IPS DF 19.7 (cell line): ENCODE measurements at places on chromosomes 3 and 15.

DNA sequence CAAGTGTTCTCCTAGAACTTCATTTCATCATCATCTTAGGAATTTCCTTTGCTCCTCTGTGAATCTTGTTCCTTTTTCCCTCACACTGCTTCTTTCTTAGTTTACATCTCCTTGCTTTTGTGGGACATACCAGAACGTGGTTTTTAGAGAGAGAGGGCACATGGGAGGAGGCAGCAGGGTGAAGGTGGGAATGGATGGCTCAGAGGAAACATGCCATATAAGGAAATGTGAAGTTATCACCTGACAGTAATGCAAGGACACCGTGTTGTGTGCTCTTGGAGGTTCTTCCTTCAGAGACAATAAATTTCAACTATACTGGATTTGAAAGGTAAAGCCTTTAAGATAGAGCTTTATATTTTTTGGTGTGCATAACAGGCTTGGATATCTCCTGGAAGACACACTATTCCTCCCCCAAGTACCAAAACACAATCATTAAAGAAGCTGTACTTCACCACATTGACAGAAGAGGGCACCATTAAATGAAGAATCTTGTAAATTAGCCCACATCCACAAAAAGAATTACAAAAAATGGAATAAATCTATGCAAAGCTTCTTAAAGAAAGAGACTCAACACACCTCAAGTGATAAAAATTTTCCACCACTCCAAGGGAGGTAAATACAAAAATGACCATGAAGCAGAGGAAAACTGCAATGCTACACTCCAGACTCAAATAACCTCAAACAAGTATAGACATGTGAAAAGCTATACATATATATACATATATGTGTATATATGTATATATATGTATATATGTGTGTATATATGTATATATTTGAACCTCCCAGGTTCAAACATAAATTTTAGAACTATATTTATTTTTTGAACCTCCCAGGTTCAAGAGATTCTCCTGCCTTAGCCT is 26.1 kb downstream of the RPL39L start:
- no peak for DNase-seq

- DNase-seq = no peak
These were observed 115.3 kb downstream of the XXYLT1 start for GRCh38 chr3:195155570-195156241.

DNA sequence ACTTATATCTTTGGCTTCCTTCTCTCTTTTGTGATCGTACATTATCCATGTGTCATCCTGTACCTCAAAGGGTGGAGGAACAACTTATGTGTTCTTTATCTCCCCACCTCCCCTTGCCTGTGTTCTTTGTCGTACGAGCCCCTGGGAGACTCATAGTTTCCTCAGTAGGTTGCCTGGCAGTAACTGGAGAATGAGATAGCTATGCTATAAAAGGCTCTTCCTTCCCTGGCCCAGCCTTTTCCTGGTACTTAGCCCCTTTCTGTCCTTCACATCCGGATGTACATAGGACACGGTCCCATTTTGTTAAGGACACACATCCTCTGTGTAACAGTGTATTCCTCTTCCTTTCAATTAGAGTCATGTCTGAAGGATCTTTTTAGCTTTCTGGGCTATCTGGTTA is 32.1 kb downstream of the PLCL2 start:
- no peak for DNase-seq

- DNase-seq = no peak
These were observed 90.7 kb downstream of the ATP8B4 start for GRCh38 chr15:50028326-50028725.

DNA sequence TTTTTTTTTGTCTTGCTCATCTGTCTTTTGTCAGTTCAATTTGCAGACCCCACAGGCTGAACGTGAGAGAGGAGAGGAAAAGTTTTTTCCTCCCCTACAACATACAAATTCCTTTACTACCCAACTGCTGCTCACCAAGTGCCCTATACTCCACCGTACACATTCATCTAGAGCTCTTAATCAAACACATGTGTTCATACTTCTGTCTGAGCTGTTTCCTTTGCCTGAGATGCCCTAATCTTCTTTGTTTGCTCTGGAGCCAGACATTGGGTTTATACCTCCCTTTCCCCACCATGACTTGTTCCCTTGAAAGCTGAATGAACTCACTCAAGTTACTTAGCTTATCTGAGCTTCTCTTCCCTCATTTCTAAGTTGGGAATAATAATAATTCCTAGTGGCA is 122.7 kb upstream of the RASGRP1 start:
- no peak for DNase-seq

- DNase-seq = no peak
These were observed 82.9 kb downstream of the ST6GAL1 start for GRCh38 chr3:187013159-187013716.
